ENCODE measurements at places on chromosomes 16 and 17.

DNA sequence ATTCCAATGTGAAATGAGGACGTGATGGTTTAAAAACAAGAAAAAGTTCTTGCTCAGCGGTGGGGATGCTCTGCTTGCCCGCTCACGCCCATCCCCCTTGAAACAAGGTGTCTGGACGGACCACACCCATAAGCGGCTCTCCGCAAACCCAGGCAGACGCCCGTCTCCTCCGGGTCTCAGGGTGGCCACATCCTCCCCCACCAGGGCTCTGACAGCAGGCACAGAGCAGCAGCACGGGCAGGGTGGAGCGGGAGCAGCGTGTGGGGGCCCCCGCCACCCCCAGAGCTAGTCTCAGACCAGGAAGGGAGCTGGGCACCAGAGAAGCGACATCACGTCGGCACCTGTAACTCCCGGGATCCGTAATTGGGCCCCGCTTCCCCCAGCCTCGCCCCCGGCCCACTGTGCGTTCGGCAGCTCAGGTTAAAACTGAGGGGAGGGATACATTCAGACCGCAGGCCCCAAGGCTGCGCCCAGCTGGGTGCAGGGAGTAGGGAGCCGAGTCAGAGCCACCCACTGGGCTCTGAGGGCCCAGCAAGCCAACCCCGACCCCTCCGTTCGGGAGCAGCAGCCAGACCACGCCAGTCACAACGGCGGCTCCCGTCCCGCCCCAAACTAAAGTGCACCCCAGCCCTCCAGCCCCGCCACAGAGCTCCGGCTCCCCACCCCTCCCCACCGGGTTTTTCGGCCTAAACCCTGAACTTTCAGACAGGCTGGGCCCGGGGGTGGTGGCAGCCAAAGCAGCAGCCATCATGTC lies 22.0 kb downstream of the CLUH start:
- DNase-seq: no peak

GRCh38 chr17:48735062-48735351 lies 6.5 kb upstream of the HOXB13 start:
- no peak for DNase-seq

DNA sequence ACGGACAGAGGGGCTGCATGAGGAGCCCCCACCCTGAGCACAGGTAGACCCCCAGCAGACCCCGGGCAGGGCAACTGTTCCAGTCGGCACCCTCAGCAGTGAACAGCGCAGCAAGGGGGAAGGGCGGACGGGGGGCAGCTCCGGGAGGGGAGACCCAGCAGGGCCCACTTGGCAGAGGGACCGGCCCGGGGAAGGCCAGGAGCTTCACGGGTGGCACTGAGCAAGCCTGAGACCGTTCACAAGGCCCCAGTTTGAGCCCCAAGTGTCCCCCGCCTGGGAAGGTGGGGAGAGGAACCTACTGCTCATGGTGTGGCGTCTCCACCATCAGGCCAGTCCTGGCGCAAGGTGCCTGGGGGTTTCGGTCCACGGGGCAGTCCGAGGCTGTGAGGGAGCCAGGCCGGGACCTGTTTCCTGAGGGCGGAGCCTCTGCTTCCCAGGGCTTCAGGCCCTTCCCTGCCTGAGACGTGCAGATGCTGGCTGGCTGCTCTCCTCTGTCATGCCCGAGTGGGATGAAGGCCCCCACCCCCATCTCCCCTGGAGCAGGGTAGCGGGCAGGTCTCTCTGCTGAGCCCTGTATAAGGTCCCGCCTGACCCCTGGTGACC lies 54.4 kb upstream of the GNG13 start:
- DNase-seq: no peak

GRCh38 chr16:7315813-7316212 lies 16.8 kb upstream of the RBFOX1 start:
- no peak for DNase-seq

DNA sequence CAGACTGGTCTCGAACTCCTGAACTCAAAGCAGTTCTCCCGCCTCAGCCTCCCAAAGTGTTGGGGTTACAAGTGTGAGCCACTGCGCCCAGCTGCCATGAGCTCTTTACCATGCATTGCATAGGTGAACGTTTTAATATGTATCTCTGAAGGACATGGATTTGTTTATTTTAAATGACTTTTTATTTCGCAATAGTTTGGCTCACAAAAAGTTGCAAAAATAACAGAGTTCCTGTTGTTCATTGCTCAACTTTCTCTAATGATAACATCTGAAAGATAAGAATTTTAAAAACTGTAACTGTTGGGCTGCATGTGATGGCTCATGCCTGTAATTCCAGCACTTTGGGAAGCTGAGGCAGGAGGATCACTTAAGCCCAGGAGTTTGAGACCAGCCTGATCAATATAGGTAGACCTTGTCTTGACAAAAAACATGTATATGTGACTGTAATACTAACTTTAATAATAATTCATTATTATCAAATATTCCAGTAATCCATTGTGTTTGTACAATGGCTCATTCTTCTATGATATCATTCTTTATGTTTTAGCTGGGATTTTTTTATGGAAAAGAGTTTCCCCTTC lies 80.1 kb downstream of the ABCC1 start:
- DNase-seq: no peak

GRCh38 chr16:85216522-85217375 lies 104.5 kb upstream of the CIBAR2 start:
- DNase-seq: no peak

- DNase-seq: no peak
Measured at GRCh38 chr17:78544881-78545755, 32.1 kb downstream of the DNAH17 start.

DNA sequence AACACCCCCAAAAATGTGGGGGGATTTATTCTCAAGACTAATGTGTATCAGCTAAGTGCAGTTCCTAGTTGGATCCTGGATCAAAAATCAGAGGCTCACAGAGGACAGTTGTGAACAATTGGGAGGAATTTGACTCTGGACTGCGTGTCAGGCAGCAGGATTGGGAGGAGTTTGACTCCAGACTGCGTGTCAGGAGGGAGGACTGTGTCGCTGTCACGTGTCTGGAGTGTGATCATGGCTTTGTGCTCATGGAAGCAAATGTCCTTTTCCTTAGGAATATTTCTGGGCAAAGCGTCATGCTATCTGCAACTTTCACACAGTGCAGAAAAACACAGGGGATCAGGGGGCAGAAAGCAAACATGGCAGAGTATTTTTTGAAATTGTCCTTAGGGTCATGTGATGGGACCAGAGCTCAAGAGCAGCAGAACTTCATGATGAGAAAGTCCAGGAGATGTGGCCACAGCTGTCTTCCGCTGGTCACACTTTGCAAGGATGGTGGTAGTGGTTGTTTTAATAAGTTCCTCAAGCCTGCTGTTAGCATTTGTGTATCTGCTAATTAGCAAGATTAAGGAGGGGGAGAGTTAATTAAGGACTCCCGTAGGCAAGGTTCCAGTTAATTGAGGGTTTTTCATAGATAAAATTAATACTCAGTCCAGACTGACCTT lies 122.0 kb upstream of the CHMP6 start:
- no peak for DNase-seq

- no peak for DNase-seq
Measured at GRCh38 chr16:81497690-81498089, 53.1 kb downstream of the CMIP start.

DNA sequence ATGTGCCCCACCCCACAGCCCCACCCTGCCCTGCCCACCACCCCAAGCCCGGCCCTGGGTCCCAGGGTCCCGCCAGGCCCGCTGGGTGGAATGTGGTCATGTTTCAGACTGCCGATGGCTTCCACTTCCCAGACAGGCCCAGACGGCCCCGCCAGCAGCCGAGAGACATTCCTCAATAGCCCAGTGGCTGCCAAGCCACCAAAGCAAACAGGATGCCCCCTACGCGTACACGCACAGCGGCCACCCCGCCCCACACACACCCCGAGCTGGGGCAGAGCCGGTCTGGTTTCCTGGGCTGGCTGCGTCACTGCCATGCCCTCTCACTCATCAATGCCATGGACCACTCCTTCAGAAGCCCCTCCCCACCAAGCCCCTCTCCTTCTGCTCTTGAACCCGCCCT lies 1.2 kb upstream of the KRT17 start:
- DNase-seq: no peak

- DNase-seq: peak; percentile 26
Measured at GRCh38 chr17:3004150-3004801, 59.1 kb downstream of the OR1D5 start.

GRCh38 chr17:37702598-37702997 lies 42.3 kb downstream of the HNF1B start:
- no peak for DNase-seq

DNA sequence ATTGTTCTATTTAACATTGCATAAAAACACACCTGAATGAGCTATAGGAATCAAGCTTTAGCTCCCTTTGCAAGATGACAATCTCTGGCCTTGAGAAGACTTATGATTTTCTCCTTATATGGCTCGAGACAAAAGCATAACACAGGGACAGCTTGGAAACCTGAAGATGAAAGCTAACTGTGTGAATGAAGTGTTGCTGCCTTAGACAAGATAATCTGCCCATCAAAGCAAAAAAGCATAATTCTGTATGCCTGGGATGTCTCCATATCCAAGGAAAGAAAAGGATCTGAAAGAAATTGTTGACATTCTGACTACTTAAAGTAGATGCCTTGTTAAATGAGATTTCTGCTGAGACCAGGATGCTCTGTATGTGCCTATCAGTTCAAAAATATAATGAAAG lies 526.7 kb upstream of the TOM1L1 start:
- DNase-seq: no peak

- DNase-seq: no peak
Measured at GRCh38 chr16:80440667-80441066, 100.1 kb upstream of the DYNLRB2 start.

- no peak for DNase-seq
Measured at GRCh38 chr17:57782647-57783337, 37.7 kb upstream of the CCDC182 start.

GRCh38 chr17:74682028-74682427 lies 30.7 kb downstream of the CD300LF start:
- DNase-seq: no peak

DNA sequence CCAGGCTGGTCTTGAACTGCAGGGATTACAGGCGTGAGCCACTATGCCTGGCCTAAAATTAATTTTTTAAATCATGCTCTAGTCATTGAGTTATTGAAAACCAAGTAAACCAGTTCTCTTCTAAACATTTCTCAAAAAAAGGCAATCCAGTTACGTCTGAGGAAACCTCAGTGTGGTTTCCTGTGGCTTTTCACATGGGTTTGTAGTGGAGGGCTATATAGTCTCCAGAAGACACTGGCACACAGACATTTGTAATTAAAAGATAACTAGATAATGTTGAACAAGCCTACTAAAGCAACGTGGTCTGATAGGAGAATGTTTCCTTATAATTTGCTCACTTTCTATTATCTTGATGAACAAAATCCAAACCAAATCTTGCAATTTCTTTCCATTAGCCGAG lies 5.2 kb upstream of the TOB1 start:
- DNase-seq: no peak

GRCh38 chr17:51687887-51688286 lies 427.5 kb downstream of the UTP18 start:
- no peak for DNase-seq

DNA sequence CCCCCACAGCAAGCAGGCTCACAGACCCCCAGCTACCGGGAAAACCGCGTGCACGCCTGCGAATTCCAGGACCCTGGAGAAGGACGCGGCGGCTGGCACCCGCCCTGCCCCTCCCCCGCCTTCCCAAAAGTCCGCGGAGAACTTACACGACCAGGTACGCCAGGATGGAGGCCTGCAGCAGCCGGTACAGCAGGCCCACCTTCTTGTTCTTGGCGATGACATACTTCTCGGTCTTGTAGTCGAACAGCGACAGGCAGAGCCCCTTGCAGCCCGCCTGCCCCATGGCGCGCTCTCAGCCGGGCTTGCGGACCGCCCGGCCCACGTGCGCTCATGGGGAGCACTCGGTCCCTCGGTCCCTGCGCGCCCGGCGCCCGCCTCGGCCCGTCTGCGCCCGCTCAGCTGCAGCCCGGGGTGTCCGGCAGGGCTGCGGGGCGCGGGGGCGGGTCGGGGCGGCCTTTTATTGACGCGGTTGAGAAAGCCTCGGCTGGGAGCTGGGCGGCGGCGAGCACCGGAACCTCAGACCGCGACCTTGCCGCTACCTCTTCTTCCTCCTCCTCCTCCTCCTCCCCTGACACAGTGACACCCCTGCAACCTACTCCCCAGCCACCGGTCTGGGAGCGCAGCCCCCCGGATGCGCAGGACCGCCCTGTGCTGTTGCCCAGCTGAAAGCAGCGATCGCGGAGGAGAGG lies at the start of gene P2RX5:
P2RX5 (minus strand) TSS at position 433 of the 689 bp plus-strand sequence; CDS start at position 283, 150 bp downstream.
- DNase-seq: no peak

GRCh38 chr17:60403962-60404361 lies 12.0 kb upstream of the USP32 start:
- DNase-seq: no peak

DNA sequence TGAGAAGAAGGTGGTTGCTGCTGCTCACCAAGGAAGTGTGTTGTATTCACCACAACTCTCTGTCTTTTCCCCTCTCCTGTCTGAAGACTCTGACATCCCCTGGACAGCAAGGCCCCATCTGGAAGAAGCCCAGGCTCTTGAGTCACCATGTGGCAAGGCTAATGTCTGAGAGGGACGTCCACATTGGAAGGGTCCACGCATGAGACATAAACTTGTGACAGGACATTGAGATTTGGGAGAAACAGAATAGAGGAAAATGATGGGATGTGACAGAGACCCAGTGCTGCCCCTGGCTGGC lies 176.5 kb downstream of the IRF8 start:
- no peak for DNase-seq

GRCh38 chr16:1984347-1985225 lies 593 bp downstream of the GFER start:
- no peak for DNase-seq

- no peak for DNase-seq
Measured at GRCh38 chr17:29571486-29571882, 3.0 kb downstream of the TP53I13 start.

- no peak for DNase-seq
Measured at GRCh38 chr16:49348408-49349176, 25.0 kb upstream of the C16orf78 start.

DNA sequence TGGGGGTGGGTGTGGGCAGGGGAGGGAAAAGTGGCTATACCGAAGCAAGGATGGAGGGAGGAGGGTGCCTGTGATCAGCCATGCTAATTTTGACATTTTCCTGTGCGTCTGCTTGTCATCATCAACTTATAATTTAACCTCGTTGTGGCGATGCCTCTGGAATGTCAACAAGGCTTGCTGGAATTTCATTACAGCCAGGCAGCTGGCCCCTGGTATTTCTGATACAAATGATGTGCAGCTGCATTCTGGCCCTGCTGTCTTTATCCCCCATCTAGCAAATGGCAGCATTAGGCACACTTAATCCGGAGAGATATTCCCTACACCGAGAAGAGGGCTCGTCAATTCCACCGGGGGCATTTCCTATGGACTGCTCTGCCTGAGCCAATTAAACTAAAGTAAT lies 278.3 kb upstream of the CCL2 start:
- DNase-seq: no peak

Data from stimulated activated CD8-positive, alpha-beta memory T cell treated with anti-CD3 and anti-CD28 coated beads, Interleukin-12 subunit alpha, Interleukin-12 subunit beta, amount 100 ng/mL, for 1 hour (primary cell).